Posterior vena cava (tissue), 2 donors: ENCODE measurements at places on chromosomes 6 and 20. TPM values are rescaled to one million over a fixed set of nuclear protein-coding genes. Genes with fewer than 3 reads are reported as not detected.

Gene SLC17A2
- not detected for total RNA-seq

Gene ANGPT4
- 1.1 TPM for total RNA-seq

Gene OR2H1
- not detected for total RNA-seq

Gene DNMT3B
- total RNA-seq: 0.56 TPM

Gene SALL4
- not detected for total RNA-seq

Gene RBPJL
- total RNA-seq: not detected

Gene SFTA2
- total RNA-seq: not detected

Gene SLC22A7
- not detected for total RNA-seq

Gene CDYL
- 38.8 TPM for total RNA-seq

Gene PRRT1
- total RNA-seq: 3.6 TPM

Gene FOXF2
- total RNA-seq: 0.71 TPM

Gene HUS1B
- total RNA-seq: 1.2 TPM

Gene PBOV1
- not detected for total RNA-seq

Gene RAET1E
- total RNA-seq: 1.6 TPM

GRCh38 chr6:148231572-148231971, 111.1 kb upstream of the SASH1 start:
- no peak for DNase-seq

DNA sequence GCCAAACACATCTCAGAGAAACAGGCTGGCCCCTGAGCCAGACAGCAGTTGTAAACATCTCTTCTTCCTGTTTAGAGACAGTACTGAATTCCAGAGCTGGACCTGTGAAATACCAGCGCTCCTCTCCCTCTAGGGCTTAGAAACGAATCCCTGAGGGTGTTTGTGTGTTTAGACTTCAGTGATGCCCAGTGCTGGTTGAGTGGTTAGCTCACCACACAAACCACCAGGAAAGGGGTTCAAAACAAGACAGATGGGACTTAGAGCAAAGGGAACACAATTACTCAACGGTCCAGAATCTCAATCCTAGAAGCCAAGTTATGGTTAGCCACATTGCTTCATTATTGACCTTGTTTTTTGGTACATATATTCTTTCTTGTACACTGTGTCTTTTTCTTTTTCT, 108.7 kb upstream of the TMEM170B start:
- DNase-seq: no peak

DNA sequence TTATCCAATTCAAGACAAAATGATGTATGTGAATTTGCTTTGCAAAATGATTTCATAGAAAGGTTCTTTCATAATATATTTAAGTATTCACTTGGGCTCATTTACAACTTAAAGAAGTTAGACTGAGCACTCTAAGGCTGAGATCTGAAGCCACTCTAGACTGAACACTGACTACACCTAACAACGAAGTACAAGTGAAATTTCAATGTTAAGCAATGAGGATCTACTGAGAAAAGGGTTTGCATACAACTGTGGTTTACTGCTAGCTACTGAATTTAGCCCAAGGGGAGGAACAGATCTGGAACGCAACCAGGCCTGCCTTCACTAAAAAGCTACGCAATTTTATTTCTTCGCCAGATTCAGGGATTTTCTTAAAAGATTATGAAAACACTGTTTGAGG, 106.4 kb downstream of the MBOAT1 start:
- no peak for DNase-seq

GRCh38 chr6:20137240-20137639, 75.0 kb downstream of the MBOAT1 start:
- no peak for DNase-seq

DNA sequence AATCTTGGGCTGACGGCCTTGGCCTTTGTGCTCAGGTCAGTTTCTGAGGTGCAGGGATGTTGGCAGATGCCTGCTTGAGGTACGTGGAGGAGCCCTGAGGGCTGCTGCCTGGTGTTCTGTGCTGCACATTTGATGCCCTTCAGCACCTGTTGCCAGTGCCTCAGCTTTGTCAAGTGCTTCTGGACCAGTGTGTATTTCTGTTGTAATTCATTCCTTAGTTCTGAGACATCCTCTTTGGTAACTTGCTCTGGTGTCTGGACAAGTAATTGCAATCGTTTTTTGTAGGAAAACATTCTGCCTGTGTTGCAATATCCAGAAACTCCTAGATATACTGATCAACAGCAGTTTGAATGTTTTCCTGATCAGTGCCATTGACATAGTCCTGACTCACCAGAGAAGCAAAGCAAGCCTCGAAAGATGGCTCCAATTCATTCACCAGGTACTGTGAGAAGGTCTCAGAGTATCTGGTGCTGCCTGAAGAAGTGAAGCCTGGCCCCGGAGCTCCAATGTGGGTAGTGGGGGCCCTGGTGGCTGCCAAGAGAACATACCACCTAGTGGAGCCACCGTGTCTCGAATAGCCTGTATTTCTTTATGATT, 26.7 kb downstream of the ZNF337 start:
- DNase-seq: no peak

GRCh38 chr6:71965404-71965803, 79.1 kb downstream of the RIMS1 start:
- DNase-seq: no peak

DNA sequence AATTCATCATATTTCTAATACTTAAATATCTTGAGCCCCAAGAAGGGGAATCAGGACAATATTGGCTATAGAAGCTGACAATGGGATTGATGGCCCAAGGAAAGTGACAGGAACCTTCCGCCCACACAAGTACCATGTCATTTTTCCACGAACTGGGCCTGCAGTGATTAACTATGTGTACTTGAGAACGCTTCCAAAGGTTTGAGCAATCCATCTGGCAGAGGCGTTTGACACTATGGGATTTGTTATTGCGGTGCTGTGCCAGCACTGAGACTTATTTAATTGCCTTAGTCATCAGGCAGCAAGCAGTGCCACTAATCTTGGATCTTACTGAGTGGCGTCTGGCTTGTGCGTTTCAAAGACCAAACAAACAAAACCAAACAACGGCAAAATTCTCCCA, 135.6 kb upstream of the UST start:
- DNase-seq: peak; percentile 86

- no peak for DNase-seq
These were observed 323.9 kb downstream of the ZFAND3 start for GRCh38 chr6:38143191-38144150.

DNA sequence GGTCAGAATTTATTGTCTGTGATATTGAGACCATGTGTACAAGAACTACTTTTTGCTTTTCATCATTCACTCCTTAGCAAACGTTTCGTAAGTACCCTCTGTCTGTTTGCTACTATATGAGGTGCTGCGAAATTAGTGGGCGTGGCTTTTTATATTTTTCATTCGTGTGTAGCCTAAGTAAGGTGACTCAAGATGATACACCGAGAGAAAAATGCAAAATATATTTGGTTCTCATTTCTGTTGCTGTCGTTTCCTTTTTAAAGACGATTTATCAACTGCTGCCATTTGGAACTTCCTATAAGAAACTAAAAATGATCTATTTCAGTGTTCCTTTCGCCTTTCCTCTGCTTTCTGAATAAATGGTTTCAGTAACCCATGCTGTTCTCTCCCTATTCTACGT, 61.2 kb downstream of the VAPB start:
- no peak for DNase-seq

- DNase-seq: no peak
These were observed 117.2 kb upstream of the BMP5 start for GRCh38 chr6:55992546-55992945.

DNA sequence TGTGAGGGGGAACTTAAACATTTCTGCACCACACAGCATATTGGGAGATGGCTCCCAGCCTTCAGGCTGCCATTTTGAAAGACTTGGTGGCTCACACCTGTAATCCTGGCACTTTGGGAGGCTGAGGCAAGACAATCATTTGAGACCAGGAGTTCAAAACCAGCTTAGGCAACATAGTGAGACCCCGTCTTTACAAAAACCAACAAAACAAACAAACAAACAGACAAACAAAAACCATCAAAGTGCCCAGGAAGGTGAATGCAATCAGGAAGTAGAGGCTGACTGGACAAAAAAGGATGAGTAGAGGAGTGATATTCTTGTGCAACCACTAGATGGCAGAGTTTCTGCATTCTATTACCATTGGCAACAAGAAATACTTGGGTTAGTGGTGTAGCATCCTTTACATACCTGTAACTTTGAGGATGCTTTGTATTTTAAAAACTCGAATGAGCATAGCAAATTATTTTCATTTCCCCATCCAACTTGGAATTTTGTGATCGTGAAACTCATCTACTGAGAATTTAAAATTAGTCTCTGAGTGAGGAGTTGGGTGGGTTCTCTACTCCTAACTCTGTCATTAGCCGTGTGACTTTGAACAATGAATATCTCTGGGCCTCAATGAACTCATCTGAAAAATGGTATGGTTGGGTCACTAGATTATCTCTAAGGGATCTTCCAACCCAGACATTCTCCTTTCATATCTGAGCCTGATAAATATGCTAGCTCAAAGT, 84.4 kb downstream of the CRYBG1 start:
- DNase-seq: no peak

DNA sequence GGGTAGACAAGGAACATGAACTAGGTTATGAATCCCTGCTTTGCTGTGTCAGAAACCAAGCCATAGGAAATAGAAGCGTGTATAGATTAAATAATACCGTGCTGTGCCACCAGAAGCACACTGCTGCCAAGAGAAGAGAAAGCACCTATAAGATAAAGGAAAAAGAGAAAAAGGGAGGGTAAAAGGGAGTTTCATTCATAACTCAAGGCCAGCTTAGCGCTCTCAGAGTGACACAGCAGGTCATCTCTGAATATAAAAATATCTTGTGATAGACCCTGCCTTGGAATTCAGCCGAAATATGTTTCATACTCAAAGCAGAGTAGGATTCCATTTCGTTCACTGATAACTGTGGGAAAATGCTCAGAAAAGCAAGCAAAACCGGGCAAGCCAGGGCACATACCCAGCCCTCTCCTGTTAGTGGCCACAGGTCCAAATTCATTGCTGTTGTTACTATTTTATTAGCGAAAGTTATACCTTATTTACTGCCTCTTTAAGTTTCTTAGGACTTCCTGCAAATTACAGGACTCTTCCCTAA, 8.7 kb downstream of the JAG1 start:
- no peak for DNase-seq

DNA sequence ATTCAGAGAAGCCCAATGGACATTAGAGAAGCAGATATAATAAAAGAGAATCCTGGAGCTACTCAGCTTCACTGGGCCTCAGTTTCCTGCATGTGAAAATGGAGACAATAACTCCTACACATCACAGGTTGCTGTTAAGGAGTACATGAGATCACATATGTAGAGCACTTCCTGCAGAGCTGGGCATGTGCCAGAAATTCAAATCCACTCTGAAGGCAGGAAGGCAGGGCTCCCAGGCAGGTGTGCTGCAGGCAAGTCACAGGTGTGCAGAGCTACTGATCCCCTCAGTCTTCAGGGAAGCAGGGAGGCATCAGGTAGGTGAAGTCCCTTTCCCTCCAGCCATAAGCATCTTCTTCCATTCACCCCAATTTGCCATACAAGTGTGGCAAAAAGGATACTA, 48.0 kb downstream of the DST start:
- DNase-seq: no peak

- peak; percentile 91 for DNase-seq
These were observed 34.4 kb upstream of the MRPS10 start for GRCh38 chr6:42251911-42252637.

- peak; percentile 79 for DNase-seq
These were observed 535 bp downstream of the NKAIN2 start for GRCh38 chr6:123804014-123804786.

DNA sequence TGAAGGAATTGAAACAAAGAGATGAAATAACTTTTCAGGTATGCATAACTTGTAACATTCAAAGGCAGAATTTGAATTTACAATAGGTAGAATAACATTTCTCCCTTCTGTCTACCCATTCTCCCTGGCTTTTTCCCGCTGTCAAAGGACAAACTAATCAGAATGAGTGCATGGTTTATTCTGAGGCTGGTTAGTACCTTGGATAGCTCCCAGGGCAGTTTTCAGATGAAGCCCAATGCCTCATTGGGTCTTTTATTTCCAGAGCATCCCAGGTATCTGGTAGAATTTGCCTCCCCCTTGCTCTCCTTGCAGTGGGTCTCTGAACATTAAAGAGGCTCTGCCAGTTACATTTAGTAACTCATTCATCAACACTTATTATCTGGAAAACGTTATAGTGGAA, 665.5 kb downstream of the BCKDHB start:
- DNase-seq: no peak

DNA sequence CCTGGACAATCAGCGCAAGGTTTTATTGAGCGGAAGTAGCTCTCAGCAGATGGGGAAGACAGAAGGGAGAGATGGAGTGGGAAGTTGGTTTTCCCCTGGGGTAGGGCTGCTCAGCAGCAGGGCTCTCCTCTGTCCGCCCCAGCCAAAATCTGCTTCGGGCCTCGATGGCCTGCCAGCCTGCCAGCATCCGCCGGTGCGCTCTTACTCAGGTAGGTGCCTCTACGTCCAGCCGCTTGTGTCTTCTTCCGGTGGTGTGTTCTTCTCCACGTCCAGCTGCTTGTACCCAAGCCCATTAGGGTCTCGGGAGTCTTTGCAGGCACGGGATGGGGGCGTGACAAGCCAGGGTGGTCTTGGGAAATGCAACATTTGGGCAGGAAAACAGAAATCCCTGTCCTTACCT, 1340.0 kb upstream of the MAP3K7 start:
- no peak for DNase-seq

- no peak for DNase-seq
These were observed 65.2 kb downstream of the HFE start for GRCh38 chr6:26152226-26153101.

DNA sequence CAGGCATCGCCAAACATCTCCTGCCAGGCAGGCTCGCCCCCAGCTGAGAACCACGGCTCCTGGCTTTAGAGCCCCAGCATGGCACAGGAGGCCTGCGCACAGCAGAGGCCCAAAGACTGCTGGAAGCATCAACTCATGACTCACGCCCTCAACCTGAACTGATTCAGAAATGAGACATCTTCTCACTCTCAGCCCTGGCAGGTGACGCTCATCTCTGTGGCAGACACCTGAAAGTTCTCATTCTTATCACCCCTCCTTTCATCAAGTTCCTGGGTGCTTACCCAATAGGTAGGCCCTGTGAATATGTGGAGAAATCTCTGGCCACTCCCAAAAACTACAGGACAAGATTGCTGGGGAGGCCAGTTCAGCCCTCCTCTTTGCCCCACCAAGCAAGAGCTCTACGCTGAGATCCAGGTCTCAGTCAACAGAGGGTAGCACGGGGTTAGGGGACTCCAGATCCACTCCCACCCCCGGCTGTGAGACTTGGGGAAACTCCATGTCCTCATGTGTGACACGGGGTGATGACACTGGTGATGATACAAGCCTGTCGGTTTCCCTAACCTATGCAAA, 11.3 kb downstream of the NFATC2 start:
- DNase-seq: no peak

DNA sequence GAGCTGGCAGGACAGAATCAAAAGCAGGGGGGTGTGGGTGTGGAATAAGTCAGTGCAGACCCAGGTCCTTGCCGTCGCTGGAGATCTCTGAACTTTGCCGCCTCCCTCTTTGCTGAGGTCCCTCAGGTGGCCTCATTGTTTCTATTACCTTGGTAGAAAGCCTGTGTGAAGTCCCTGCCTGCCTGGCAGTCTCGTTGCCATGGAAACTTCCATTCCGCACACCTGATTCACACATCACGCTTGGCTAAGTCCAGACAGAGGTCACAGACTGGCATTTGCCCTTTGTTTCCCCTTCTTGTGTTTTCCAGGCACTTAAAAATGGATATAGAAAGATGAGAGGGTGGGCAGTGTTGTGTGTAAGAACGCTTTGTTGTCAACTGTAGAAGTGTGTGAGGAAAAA, 260.6 kb downstream of the PRL start:
- no peak for DNase-seq
